CD4-positive, alpha-beta T cell treated with Interleukin-15 for 4 hours (primary cell): ENCODE measurements at places on chromosomes 7 and 10.

DNA sequence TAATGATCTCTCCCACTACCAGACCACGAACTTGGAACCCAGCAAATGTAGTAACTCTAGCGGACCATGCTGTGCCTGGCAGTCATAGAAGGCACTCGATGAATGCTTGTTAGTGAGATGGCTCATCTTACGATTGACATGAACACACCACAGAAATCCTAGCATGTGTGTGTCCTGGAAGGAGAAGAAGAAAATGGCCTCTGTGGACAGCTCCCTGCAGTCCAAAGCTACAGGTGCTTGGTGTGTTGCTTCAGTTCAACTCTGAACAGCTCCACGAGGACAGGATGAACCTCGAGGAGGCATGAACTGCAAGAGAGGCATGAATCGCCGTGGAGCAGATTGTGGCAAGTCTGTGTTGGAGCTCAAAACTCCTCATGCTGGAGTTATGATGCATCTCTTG, 93.5 kb downstream of the KLF6 start:
- DNase-seq, result no peak

GRCh38 chr7:55065079-55065478, 46.3 kb downstream of the EGFR start:
- DNase-seq, result no peak

DNA sequence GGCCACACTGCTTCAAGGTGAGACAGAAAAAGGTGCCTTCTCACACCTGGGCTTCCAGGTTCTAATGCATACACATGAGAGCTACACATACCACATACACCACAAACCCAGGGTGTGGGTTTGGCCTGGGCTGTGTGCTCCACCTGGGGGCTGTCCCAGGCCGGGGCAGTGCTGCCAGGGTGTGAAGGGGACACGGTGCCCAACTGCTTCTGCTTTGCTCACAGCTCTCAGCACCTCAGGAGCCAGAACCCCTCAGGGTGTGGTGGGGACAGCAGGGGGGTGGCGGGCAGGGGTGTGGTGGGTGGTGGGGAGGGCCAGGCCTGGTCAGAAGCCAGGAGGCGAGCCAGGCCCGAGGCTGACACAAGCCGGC, 51.1 kb downstream of the TMEM209 start:
- DNase-seq, result no peak

DNA sequence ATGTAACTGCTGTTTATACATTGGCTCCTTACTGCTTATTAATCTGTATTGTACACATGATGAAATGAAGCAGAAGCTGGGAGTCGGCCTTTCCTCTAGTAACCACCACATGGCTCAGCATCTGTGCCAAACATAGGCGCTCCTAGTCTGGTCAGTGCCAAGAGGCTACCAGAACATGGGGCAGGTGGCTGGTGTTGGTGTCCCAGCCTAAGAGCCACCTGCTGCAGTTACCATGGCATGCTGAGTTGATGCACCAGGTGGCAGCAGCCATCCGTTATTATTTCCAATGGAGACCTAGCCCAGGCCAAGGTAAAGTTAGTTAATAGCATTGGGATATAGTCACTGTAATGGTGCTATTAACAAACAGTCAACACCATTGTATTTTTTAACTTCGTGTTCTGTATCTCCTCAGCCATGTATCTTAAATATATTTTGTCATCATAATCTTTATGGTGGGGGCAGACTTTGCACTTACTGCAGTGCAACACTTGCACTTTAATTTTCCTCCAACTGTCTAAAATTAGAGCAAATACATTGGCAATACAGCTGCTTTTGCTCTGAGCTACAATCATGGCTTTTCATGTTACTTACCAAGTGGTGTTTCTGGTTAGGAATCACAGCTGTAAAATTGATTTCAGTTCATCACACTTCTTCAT, 33.1 kb downstream of the HBP1 start:
- DNase-seq, result no peak

- no peak for DNase-seq
Measured at GRCh38 chr10:70762441-70763175, 22.6 kb downstream of the TBATA start.

GRCh38 chr10:53489335-53490182, 717.0 kb upstream of the MBL2 start:
- no peak for DNase-seq

DNA sequence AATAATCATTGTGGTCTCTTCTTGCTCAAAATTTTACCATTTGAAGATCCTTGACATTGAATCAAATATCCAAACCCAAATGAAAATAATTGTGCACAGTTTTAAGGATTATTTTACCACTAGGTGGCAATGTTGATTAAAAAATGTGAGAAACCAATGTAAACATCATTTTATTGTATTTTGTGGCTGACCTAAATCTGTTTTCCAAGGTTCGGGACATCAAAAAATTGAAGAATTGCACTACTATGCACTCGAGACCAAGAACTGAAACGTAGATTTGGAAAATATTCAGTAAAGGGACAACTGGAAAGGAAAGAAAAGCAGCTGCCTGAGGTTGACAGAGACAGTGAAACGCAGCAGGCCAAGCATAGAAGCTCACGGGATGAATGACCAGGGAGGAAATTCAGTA, 259.3 kb downstream of the SNX13 start:
- peak; percentile 24 for DNase-seq

- DNase-seq, result no peak
Measured at GRCh38 chr10:10489076-10489475, 528.6 kb upstream of the CELF2 start.

- DNase-seq, result no peak
Measured at GRCh38 chr7:6536262-6537260, 14.7 kb downstream of the GRID2IP start.

- DNase-seq, result no peak
Measured at GRCh38 chr10:13401142-13401541, 53.0 kb upstream of the SEPHS1 start.

DNA sequence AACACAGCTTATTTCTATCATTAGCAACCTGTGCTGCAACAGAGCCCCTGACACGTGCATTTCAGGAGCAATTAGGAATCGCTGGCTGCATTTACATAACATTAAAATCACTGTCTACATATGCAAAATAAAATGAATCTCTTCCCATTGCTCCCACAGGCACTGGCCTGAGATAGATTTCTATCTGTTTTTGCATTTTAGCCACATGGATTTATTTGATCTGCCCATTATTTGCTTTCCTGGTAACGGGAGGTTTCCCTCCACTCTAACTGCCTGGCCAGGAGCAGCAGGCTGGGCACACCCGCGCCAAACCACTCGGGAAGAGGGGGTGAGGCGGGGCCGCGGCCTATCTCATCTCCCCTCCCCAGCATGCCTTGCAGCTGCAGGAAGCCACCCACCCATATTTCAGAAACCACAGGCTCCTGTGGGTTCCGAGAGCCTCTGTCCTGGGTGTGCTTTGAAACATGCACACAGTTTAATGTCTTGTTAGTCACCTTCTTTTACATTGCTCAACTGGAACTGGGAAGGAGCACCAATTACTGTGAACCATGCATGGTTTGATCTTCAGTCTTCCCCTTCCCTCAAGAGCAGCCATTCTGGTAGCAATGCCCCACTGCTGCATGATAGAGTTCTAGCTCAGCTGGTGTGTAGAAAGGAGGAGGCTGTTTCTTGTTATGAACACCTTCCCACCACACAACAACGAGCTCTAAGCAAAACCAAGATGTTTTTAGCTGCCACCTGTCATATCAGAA, 37.7 kb upstream of the IKZF1 start:
- peak; percentile 87 for DNase-seq

- peak; percentile 22 for DNase-seq
Measured at GRCh38 chr10:100621360-100622205, 85.8 kb downstream of the HIF1AN start.

GRCh38 chr10:114526126-114526503, 121.8 kb upstream of the AFAP1L2 start:
- DNase-seq, result peak; percentile 67

DNA sequence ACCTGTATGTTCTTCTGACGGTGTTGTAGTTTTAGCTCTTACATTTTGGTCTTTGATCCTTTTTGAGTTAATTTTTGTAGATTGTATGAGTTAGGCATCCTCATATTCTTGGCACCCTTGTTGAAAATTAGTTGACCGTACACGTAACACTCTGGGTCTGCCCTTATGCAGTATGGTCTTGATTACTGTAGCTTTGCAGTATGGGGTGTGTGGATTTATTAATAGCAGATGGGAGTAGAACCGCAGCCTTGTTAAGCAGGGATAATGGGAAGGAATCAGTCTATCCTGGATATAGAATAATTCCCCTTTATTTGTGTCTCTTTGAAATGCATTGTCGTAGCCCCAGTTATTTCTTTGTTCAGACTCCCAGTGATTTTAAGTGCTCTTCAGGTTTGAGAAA, 95.5 kb downstream of the UBE3C start:
- no peak for DNase-seq

- DNase-seq, result no peak
Measured at GRCh38 chr7:80411621-80412020, 100.2 kb downstream of the GNAT3 start.

DNA sequence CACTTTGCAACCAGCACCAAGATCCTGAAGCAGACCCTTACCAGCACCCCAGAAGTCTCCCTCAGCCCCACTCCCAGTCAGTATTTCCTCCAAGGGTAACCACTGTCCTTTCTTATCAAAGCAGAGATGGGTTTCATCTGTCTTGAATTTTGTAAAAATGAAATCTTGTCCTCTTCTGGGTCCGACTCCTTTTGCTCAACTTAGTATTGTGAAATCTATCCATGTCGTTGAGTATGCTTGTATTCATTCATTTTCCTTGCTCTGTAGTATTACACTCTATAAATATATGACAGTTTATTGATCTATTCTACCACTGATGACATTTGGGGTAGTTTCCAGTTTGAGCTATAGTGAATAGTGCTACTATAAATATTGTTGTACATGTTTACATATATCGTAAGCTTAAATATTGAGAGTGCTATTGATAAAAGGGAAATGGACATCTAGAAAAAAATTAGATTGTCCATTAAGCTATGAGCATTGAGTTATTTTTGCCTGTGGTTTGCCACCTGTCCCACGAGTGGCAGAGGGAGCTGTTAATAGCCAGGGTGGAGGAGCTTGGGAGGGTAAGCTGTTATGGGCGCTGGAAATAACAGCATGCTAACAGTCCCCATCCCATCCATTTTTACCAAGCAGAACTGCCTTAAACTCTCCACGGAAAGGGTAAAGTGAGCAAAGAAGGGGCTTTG, 36.5 kb downstream of the AIFM2 start:
- DNase-seq, result no peak

- DNase-seq, result no peak
Measured at GRCh38 chr7:101702362-101702850, 73.3 kb upstream of the MYL10 start.

DNA sequence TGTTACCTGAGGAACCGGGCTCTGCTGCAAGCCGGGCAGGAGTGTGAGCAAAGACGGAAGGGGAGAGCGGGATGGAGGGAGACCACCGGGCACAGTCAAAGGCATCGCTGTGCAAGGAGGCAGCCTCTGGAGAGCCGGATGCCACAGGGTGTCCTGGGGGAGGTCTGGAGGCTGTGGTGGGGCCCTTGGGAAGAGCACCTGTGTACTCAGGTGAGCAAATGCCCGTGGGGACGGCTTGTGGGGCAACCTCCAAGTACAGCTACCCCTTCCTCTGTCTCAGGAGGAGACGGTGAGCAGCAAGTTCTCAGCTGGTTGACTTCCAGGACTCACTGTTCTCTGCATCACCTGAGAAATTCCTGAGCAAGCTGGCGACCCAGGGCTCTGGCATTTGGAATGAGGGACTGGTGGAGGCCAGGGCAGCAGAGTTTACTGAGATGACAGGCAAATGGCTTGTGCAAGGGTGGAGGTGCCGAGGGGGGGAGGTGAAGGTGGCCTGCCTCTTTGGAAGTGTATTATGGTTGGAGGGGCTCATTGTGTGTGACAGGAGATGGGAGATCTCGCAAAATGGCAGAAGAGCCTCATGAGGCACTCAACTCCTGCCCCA, 345.2 kb upstream of the SHH start:
- DNase-seq, result no peak

DNA sequence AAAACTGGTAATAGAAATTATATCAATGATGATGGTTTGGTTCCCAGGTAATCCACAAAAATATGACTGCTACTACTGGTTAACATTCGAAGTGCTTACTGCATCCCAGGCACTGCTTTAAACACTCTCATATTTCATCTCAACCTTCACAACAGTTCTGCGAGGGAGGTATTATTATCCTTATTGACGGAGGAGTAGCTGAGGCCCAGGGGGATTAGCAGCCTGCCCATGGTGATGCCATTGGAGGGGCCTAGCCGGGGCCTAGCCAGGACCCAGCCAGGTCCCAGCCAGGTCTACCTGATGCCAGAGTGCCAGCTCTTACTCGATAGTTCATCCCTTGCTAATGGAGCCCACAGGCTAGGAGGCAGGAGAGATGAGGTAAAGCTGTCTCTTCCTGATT, 217.1 kb downstream of the FAM107B start:
- no peak for DNase-seq

DNA sequence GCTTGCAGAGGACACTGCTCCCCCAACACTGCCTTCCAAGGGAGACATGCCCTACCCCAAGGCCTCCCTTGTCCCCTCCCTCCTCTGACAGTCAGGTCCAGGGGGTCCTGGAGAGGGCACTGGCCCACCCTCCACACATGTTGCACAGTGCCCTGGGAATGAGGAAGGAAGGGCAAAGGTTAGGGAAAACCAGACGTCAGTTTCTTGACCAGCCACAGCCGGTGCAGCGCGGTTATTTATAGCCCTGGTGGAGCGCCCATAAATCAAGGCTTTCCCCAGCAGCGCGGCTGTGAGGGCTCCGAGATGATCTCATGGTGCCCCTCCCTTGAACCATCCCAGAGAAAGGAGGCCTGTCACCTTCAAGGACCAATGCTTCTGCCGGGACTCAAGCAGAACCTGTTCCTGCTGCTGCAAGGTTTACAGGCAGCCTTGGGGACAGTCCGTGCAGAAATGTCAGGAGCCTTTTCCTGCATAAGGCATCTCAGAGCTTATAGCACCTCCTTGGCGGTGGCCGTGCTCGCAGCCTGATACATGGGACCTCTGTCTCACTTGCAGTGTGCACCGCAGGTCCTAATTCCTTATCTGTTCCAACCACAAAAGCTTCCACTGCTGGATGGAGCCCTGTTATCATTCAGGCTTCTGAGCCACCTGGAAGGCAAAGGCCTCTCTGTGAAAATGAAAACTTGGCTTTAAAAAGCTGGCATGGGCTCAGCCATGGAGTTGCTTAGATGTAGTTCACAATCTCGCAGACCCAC, 127.3 kb downstream of the LHPP start:
- DNase-seq, result no peak
